ENCODE measurements at places on chromosomes 1 and 21.

DNA sequence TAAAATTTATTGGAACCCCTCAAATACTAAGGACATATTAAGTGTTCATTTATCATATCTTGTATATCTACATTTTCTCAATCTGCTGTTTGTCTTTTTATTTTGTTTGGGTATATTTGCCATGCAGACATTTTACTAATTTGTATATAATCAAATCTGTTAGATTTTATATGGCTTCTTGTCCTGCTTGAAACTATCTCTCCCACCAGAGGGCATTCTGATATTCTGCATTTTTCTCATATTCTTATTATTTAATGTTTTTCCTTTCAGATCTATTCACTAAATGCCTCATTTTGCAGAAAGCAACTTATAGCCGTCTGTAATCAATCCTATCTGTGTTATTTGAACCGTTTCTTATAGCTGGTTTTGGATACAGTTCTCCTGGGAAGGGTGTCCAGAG, 745.5 kb downstream of the LRRIQ3 start:
- DNase-seq = no peak

DNA sequence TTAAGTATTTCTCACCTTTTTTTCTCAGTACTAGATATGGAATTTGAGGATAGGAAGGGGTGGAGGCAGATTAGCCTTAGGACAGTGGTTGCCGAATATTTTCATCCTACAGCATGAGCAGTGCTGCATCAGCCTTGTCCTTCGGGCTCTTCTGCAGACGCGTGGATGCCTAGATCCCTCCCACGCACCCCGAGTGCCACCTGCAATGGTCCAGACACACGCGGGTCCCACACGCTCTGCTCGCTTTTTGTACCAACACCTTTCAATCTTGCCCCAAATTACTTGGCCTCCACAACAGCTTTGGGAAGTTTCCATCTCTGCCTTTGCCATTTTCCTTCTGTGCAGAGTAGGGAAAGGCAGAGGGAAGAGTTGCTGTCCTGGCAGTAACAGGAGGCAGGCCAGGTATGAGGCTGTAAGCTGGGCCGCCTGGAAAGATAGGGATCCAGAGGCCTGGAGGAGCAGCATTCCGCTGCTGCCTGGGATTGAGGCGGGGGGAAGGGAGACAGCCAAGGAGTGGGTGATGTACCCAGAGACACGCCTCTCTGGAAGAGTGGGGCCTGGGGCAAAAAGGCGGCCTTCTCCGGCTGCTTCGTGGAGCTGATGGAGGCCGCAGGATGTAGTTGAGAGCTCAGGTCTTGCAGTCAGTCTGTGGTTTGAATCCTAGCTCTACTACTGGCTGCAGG, 467.7 kb downstream of the KIF26B start:
- no peak for DNase-seq

DNA sequence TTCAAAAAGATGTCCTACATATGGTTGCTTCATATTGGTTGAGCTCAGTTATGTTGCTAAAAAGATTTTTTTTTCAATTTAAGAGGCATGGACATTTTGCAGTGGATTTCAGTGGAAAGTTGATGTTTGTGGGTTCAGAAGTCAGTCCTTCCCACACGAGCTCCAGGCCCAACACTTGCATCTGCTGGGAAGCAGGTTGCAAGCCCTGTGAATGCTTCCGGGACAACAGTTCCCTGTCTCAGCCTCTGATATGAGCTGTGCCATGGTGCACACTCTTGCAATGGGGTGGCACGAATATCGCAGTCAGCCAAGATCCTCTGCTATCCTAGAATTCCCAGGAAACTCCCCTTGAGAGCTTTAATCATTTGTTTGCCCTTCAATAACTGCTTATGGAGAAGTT, 30.3 kb upstream of the ABCG1 start:
- no peak for DNase-seq

GRCh38 chr1:58469016-58469415, 77.5 kb downstream of the OMA1 start:
- DNase-seq = no peak

GRCh38 chr1:239112101-239112935, 274.1 kb upstream of the CHRM3 start:
- DNase-seq = peak; percentile 48

DNA sequence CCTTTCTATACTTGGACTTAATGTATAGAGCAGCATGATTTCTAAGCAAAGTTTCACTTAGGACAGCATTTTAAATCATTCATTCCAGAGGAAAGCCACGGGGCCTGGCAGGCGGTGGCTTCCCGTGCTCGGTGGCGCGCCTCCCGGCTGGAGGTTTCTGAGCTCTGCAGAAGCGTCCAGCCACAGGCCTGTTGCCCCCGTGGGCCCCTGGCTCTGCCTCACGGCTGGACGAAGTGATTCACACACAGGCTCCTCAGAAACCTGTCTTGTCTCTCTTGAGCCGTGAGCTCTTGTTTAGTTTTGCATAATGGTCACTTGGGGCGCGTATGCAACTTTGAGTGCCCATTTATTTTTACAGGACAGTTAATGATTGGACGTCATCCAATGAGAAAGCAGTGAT, 22.1 kb upstream of the DIP2A start:
- DNase-seq = no peak

DNA sequence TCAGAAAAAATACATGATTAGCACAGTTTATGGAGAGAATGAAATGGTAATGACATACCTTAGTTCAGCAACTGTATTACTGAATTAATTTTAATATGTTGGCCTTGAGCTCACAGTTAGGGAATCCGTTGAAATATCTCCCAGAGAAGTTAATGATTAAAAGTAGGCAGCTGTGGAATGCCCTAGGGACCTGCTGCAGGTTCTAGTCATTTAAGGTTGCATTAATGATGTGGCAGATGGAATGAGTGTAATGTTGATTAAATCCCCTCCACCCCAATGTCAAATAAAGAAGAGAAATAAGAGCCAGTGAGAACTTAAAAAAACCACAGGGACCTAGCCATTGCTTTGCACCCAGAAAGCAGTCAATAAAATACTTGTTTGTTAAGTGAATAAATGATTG, 40.3 kb upstream of the TRIM45 start:
- no peak for DNase-seq

DNA sequence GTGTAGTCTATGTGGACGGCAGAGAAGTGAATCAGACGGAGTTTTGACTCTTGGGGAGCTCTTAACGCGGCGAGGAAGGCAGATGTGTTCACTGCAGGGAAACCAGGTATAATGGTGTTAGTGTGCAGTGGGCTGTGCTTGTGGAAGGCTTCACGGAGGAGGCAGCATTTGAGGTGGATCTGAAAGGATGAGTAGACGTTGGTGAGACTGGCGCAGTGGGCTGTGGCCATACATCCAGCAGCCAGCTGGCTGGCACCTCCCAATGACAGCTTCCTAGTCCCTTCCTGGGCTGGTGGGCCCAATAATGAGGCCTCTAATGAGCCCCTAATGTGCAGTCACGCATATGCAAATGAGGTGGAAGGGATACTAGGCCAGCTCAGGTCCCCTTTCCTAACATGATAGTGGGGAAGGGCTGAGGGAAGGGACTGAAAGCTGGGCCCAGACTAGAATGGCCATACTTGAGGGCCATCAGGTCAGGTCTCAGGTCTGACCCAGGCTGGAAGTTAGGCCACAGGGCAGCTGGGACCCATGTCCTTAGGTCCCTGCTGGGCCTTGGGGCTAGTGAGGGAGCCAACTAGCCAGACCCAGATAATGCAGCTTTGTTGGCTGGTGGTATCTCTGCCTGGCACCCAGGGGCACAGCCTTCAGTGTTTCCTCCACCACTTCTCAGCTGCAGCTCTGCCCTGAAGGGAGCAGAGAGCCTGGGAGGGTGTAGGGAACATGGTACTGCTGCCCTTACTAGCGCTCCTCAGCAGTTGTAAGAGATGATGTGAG, 3.8 kb downstream of the MAP7D1 start:
- no peak for DNase-seq

DNA sequence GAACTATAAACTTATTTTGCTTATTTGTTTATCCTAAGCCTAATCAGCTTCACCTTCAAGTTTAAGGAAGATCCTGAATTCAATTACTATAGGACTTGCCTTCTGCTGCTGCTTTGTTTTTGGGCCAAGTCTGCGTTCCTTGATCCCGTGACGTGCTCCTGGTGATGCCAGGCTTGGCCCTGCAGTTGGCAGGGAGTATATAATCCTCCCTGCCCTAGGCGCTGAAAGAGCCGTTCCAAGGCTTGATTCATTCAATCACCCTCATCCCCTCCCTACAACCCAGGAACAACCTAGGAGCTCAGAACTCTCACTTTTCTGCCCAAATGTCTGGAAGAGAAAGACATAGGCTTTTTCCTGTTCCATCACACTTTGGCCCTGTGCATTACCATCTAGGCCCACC, 12.4 kb upstream of the LRRN2 start:
- no peak for DNase-seq

DNA sequence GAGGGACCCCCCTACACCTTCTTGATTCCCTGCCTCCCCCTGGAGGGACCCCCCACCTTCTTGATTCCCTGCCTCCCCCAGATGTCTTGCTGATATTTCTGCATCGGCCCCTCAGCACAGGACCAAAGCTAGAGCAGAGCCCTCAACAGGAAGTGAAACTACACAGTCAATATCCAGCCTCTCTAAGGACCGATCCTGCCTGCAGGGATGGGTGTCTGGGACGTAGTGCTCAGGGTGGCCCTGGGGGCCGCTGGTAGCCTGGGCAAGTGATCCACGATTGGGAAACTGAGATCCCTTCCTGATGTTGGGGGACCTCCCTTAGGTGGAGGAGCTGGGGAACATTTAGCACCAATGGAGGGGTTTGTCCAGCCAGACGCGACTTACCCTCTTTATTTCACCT, 3.9 kb upstream of the LEFTY2 start:
- DNase-seq = no peak

GRCh38 chr1:44390277-44390676, 14.8 kb upstream of the RNF220 start:
- peak; percentile 29 for DNase-seq

- no peak for DNase-seq
Observed at GRCh38 chr1:53643041-53643880, 95.7 kb downstream of the GLIS1 start.

GRCh38 chr1:74613894-74614293, 59.7 kb downstream of the ERICH3 start:
- DNase-seq = no peak

DNA sequence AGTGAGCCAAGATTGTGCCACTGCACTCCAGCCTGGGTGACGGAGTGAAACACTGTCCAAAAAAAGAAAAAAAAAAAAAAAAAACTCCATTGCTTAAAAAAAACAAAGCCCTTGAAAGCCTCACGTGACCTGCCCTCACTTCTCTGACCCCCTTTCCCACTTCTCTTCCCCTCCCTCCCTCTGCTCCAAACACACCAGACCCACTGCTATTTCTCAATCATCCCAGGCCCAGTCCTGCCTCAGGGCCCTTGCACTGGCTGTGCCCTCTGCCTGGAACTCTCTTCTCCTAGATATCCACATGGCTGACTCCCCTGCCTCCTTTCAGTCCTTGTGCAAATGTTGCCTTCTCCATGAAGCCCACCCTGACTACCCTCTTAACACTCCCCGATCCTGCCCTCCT, 45.4 kb upstream of the TARDBP start:
- no peak for DNase-seq

DNA sequence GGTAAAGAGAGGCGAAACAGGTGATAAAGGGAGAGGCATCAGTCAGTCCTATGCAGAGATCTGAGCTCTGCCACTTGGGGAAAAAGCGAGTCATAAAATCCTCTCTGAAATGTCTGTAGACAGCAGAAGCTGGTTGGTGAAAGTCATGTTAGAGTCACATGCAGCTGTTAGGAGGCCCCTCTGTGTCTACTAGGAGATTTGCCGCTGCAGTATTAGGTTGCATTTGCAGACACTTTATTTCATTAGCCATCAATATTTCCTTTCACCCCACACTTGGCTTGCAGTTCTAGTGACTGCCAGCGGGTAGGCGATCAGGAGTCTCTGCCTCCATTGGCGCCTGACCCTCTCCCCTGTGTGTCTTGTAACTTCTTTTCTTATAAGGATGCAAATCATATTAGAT, 16.2 kb downstream of the ATP1A4 start:
- DNase-seq = no peak

- DNase-seq = no peak
Observed at GRCh38 chr1:21511579-21512522, 2.6 kb downstream of the ALPL start.

DNA sequence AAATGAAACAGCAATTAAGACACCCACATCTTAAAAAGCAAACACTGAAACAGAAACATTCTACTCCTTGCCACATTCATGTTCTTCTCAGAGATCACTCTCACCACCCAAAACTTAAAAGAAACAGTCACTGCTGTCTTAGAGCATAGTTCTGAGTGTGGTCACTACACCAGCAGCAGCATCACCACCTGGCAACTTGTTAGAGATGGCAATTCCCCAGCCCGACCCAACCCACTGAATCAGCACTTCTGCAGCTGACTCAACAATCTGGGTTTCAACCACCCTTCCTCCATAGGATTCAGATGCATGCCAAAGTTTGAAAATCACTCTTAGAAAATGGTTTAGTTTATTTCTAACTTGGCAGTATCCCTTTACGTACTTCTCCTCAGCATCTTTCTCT, 126.1 kb downstream of the CDC42BPA start:
- DNase-seq = no peak

GRCh38 chr1:224430511-224431113, 4.0 kb downstream of the WDR26 start:
- DNase-seq = no peak

GRCh38 chr1:163102590-163102989, 33.4 kb downstream of the RGS4 start:
- DNase-seq = no peak

DNA sequence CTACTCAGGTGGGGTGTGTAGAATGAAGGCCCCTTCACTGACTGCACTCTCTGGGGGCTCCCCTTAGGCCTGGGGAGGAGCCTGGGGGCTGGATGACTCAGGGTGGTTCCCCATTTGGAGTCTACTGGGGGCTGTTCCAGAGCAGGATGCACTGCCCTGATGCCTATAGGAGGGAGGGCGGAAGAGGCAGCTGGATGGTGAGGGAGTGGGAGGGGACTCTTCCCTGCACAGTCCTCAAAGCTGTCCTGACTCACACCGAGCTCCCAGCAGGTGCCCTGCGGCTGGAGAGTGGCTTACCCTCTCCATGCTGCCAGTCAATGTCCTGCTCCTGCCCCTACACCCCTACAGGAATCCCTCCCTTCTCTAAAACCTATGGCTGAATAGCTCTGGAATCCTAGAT, 204.4 kb downstream of the TRABD2B start:
- DNase-seq = no peak

DNA sequence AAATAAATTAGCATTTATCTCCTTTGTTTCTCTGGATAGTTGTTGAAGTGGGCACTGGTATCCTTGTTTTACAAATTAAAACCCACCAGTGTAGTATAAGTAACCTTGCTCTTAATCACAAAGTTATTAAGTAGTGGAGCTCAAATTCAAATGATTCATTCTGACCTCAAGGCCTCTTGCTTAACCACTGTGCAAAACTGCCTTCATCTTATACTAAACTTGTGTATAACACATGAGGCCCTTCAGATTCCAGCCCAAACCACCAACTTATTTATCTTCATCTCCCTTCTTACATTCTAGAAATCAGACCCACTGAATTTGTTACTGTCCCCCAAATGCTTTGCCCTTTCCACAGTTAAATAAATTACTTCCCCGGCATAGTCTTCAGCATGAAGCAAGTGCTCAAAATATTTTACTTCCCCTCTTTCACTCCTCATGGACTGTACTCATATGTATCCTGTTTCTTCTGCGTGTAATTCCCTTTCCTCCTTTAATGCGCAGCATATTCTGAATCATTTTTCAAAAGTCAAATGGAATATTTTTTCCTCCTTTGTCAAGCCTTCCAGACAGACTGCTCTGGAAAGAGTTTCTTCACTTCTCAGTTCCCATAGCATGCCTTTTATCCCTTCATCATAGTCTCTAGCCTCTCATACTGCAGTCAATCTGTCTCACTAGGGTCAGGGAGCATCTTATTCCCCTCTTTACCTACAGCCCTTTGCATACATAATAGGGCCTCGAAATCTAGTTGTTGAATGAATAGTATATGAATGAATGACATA, 19.0 kb upstream of the DNASE2B start:
- DNase-seq = no peak

Measured in HAP-1 (cell line).